Activated naive CD4-positive, alpha-beta T cell treated with Interleukin-2 at 50 U/mL for 16 hours (primary cell): ENCODE measurements at places on chromosomes 12 and 14.

DNA sequence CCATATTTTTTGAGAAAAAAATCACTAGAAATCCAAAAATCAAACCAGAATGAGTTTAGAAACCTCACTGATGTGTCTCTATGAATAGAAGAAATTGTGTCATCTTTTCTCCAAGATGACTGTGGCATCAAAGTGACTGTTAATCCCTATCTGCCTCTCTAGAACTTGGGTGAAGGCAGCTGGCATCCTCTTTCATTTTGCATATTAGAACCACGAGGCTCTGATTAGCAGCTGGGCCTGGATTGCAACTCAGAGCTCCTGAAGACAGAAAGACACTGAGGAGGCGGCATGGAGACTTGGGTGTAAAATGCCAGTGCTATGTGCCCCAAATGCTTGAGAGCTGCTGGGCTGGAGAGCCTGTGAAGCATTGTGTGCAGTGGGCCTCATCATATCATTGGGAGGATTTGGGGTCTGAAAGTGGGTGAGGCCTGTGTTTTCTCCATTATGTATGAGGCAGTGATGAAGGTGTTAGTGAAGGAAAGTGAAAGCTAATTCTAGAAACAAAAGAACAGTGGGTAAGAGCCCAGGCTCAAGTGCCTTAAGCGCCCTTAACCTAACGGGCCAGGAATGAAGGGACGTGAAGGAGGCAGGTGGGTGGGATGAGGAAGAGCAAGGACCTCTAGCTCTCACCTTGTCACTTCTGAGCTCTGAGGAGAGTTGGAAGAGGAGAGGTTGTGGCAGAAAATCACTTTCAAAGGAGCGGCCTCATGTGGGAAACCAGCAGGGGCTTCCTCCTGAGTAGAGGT, 26.2 kb downstream of the NKX2-8 start:
- no peak for DNase-seq

DNA sequence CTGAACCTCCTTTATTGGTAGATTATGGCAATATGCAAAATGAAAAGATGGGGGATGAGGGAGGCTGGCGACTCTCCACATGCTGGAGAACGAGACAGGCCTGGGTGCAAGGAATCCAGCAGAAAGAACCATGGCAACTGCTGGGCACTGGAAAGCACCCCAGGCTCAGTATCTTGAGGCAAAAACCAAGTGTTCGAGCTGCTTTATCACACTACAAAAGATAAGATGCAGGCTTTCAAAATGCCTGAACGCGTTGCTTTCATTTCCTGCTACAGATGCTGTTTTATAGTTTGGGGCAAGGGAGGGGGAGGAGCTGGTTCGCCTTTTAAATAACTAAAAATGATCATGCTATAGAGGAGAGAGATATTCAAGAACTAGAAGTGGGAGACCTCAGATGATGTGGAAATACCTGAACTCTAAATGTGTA, 38.9 kb downstream of the NIN start:
- no peak for DNase-seq

- DNase-seq: peak; percentile 57
Measured at GRCh38 chr12:94621662-94622359, 28.5 kb downstream of the TMCC3 start.

GRCh38 chr14:102898776-102899515, 23.5 kb upstream of the AMN start:
- no peak for DNase-seq

- no peak for DNase-seq
Measured at GRCh38 chr14:77123381-77124325, 17.9 kb downstream of the ZDHHC22 start.

DNA sequence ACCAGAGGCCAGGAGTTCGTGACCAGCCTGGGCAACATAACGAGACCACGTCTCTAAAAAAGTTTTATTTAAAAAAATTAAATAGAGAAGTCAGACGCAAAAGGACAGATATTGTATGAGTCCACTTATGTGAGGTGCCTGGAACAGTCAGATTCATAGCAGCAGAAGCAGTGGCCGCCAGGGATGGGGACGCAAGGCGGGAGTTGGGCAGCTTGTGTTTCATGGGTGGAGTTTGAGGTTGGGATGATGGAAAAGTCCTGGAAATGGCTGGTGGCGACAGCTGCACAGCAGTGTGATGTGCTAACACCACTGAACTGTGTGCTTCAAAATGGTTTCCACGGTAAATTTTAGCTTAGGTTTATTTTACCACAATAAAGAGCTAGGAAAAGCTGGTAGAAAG, 57.6 kb upstream of the DDX11 start:
- no peak for DNase-seq

- DNase-seq: no peak
Measured at GRCh38 chr12:6205144-6205539, 4.9 kb downstream of the CD9 start.

- DNase-seq: no peak
Measured at GRCh38 chr14:50103558-50103957, 12.8 kb downstream of the VCPKMT start.

DNA sequence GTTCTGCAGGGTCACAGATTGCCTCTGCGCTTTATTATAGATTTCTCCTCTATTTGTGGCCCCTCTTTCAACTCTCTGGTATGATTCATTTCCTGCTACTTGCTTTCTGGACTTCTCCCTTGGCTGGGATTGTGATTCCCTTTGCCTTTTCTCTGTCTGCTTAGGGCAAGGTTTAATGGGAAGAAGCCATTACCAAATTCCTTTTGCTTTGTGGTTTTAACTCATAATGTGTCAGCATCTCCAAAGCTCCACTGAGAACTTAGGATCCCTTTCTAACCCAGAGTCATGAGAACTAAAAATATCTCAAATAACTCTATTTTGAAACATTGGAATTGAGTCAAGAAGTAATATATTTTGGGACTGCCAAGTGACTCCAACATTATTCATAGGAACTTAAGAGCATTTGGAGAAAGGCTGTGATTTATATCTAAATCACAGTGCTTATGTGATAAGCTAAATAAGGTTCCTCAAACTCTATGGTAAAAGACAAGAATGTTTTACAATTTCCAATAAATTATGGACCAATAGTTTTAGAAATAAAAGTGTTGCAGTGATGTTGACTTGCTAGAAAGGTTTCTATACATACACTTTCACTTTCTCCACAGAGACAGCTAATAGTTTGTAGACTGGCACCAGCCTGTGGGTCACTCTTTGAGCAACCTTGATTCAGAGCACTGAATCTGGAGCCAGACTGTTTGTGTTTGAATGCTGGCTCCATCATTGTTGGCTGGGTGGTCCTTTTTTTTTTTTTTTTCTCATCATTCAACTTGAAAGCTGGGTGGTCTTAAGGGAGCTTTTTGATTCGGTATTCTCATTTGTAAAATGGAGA, 93.9 kb downstream of the DACT1 start:
- no peak for DNase-seq

GRCh38 chr14:49058511-49058910, 527.7 kb downstream of the RPS29 start:
- DNase-seq: no peak

GRCh38 chr12:115032521-115032920, 348.5 kb upstream of the TBX3 start:
- no peak for DNase-seq

- DNase-seq: no peak
Measured at GRCh38 chr12:124592050-124592449, 24.6 kb upstream of the NCOR2 start.

GRCh38 chr14:54845641-54846040, 57.0 kb downstream of the GCH1 start:
- no peak for DNase-seq

- no peak for DNase-seq
Measured at GRCh38 chr14:79569072-79569471, 642.2 kb downstream of the DIO2 start.

GRCh38 chr14:67411370-67411769, 595 bp downstream of the PLEK2 start:
- DNase-seq: no peak

DNA sequence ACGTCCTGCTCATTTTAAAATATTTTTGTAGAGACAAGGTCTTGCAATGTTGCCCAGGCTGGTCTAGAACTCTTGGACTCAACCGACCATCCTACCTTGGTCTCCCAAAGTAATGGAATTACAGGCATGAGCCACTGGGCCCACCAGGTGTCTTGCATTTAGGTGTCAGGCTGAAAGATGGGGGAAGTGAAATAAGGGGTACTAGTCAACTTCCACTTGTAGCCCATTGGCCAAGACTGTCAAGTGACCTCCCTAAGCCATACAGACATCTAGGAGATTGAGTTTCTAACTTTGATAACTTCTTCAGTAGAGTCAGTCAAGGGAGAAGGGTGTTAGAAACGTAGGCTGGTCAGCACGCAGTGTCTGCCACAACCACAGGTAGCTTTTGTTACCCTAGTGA, 32.0 kb downstream of the ARF6 start:
- no peak for DNase-seq

DNA sequence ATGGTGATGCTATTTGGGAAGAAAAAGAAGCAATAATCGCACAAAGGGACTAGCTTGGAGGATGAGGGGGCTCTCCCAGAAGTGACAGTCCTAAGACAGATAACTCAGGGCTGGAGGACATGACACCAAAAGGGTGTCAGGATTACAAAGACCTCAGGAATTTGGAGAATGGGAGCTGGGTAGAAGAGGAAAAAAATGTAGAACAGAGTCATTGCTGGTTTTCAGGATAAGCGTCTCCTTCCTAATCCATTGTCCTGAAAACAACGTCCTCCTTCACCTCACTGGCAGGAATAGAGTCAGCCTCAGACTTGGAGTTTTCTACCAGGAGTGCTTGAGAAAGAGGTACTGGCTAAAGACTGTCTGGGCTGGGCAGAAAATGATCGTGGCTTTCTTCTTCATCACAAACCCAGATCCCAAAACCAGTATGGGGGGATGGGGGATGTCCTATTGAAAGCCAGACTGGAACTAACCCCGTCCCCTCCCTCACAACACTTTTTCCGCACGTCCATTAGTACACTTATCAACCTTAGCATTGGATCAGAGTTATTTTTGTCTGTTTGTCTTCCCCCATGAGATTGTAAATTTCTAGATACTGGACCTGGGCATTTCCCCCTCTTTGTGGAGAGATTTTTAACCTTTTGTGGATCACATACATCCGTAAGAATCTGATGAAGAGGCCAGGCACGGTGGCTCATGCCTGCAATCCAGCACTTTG, 14.3 kb downstream of the B4GALNT3 start:
- no peak for DNase-seq

DNA sequence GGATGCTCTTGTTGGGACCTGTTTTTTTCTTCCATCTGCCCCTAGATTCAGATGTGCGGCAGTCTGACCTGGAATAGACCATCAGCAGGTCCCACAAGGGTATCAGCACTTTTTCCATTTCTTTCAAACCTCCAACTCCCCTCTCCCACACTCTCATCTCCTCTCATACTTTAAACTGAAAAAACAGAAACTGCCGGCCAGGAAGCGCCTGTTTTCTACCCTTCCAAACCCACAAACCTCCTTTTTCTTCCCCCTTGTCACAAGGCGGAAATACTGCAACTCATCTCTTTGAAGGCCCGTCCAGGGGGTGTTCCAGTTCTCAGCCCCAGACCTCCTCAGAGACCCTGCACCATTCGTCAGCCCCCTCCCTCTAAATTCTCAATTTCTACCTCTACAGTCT, 62.5 kb upstream of the FKBP4 start:
- DNase-seq: no peak

- DNase-seq: no peak
Measured at GRCh38 chr12:96496944-96497343, 7.6 kb downstream of the CFAP54 start.

DNA sequence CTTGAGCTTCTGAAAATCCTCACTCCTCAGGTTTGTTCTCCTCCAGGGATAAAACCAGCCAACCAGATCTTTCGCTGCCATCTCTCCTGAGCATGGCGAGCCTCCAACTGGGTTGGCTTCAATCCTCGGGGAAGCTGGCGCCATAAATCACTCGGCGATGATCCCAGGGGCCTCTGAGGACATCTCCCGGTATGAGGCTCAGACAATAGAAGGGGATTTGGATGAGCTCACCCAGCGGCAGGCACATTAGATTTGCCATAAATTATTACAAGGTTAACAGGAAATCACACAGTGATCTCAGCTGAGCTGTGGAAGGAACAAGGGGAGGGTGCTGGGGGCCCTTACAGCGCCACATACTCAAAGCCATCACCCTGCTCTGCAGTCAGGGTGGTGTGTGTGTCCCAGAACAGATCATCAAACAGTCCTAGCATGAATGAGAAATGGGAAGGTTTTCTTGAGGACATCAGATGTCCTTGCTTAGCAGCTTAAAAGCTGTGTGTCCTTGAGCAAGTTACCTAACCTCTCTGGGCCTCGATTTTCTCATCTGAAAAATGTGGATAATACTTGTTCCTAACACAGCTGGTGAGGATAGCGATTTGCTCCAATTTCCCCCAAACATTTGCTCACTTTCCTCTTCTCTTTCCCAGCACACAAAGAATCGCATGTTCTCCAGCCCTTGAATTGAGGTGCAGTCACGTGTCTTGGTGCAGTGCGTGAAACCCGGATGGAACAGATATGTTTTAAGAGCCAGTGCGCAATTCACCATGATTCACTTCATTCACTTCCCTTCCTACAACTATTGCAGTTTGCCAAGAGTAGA, 142.8 kb downstream of the SCARB1 start:
- DNase-seq: no peak

DNA sequence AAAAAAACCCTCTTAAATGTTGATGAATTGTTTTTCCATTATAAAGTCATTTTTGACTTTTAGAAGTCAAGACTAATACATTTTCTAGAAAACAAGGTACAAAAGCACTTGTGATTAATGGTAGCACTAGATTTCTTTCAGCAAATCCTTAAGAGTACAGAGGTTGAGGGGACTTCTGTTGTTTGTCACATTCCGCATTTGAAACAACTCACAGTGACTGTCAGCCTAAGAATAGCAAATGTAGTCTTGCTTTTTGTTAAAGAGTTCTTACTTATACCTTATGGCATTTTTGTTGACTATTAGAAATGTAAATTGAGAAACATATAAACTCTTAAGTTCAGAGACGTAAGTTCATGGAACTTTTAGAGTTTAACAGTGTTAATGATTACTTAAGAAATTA, 16.4 kb downstream of the YARS2 start:
- DNase-seq: no peak

DNA sequence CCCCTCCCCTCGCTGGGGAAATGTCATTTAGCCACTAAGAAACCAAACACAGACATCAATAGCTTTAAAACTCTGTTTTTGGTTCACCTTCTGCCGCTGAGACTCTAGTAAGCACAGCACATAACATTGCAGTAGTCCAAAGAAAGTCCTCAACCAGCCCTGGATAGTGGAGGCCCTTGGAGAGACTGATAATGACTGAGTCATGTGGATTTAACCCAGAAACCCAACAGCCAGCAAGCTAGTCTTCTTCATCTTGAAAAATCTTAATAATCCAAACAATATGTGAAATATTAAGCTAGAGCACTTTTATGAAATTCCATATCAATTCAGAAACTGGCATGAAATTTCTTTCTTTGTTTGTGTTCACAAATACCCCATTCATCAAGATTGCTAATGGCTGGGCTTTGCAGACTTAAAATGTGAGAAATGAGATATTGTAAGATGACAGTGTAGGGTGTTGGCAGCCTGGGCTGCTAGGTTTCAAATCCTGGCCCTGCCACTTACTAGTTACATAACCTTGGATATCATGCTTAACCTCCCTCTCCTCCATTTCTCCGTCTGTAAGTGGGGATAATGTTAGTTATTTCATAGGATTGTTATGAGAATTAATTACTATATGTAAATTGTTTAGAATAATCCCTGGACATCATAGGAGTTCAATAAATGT, 40.1 kb downstream of the RERG start:
- no peak for DNase-seq

- DNase-seq: no peak
Measured at GRCh38 chr12:21818627-21819026, 44.1 kb upstream of the KCNJ8 start.

- no peak for DNase-seq
Measured at GRCh38 chr12:13691598-13691997, 289.8 kb downstream of the GRIN2B start.
